ENCODE measurements at places on chromosomes 12 and 14.

- no peak for DNase-seq
Observed at GRCh38 chr14:62667421-62667914, 377.8 kb downstream of the KCNH5 start.

DNA sequence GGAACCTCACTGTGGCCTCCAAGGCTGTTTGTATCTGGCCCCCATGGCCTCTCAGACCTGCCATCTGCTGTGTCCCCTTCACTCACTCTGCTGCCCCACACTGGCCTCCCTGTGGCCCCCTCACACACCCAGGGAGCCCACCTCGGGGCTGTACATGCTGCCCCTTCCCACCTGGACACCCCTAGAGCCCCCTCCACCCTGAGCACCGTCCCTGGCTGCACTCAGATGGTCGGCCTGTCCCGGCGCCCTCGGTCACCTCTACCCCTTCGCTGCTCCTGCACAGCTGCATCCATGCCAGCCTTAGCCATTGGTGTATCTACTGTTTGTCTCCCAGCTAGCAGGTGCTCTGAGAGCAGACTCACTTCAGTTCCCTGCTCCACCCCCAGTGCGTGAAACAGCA is 144.4 kb downstream of the RIMBP2 start:
- no peak for DNase-seq

- DNase-seq: no peak
Observed at GRCh38 chr12:59717436-59717835, 121.6 kb downstream of the SLC16A7 start.

DNA sequence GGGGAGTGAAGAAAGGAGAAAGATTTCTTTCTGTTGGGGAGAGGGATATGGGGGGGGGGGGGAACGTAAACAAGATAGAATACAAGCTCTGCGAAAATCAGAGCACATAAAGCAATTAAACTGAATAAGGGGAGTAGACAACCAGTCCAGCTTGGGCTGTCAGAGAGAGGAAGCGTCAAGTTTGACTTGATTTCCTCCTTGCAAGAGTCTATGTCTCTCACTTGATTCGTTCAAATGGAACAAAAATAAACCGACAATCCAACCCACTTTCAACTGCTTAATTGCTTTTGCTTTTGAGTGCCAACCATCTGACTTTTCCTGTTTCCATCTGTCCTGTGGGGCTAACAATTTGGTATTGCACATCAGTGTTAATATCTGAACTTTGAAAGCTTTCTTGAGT is 942 bp downstream of the SYT1 start:
- no peak for DNase-seq

DNA sequence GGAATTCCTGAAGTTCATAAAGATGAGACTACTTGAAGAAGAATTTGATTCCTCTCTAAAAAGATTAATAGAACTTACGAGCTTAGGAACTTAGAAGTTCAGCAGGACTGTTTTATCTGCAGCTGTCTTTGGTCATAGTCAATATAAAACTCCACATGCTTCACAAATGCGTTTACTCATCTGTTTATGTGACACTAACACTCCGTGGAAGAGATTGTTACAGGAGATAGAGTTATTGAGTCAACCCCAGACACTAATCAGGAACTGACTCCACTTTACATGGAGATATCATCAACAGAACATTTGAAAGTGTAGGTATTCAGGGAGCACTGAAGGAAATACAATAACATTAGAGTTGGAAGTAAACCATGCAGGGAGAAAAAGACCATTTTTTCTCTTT is 92.8 kb downstream of the LRFN5 start:
- DNase-seq: no peak

DNA sequence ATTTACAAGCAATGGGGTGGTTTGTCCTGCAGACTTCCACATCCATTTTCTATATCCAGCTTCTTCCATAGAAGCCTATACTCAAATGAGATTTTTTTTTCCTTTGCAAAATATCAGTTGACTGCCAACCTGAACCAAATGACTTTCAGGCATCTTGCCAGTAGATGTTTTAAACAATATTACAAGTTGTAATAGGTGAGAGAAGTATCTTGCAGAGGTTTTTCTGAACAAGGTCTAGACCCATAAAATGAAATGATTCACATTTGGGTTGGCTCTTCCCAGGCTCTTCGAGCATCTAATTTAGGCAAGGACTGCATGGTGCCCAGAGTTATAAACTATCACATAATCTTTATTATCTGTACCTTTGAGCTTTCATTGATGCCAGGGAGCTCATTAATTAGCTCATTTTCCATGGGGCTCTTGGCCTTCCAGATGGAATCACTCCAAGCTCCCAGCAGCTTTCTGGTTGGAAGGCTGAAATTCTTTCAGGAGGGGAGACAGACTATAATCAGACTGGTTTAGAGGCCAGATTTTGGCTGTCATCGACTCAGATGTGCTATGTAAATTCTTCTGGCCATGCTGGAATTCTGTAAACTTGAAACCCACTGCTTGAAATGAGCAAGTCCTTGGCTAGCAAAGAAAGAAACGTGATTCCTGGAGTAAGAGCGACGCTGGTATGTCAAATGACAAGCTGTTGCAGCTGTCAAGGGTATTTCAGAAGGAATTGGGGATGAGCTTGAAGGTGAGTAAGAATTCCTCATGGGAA is 32.2 kb upstream of the DICER1 start:
- DNase-seq: no peak

GRCh38 chr14:70894868-70895267 is 12.4 kb upstream of the PCNX1 start:
- no peak for DNase-seq

GRCh38 chr14:27127838-27128237 is 530.0 kb upstream of the NOVA1 start:
- DNase-seq: no peak

DNA sequence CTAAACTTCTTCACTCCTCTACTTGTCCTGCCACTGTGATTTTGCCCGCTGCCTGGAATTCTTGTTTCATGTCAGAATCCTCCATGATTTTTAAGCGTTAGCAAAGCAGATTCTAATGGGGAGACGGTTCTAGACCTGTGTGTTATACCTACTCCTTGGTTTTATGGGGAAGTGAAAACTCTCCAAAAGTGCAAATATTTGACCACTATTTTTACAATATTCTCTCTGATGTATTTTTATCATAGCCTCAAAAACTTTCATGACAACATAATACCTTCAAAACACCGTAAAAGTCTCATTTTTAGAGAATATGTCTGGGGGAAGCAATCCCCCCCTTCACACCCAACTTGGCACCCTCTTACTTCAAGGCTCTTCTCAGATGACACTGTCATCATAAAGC is 12.9 kb upstream of the KRAS start:
- no peak for DNase-seq

DNA sequence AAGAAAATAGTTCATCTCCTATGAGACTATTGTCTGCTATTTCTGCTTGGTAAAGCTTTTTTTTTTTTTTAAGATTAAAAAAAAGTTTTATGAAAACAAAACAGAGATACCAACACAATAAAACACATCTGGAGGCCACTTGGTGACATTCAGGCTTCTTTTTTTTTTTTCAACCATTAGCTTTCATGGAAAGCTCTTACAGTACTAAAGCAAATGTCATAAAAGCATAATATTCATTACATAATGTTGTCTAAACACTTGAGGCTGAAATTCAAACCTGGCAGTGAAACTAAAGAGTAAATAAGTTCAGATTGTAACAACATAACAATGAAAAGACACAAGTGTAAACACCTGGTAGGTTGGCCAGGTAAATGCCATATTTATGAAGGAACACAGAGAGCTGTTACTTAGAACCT is 14.7 kb downstream of the PRICKLE1 start:
- no peak for DNase-seq

DNA sequence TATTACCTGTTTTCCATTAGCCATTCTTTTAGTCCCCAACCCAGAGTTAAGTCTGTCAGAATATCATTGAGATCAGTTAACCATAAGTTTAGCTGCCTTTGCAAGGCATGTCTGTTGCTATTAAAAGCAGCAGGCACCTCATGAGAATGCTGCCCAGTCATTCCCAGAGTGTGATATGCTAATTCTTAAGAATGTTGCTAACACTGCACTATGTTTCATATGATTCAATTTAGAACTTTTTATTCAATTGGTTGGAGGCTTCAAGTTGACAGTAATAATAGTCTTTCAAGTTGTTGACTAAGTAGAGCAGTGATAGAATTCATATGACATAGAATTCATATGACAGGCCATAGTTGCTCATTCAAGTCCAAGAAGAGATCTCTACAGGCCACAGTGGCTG is 292.3 kb downstream of the FUT8 start:
- DNase-seq: no peak

- DNase-seq: no peak
Observed at GRCh38 chr14:61193476-61193875, 87.7 kb downstream of the TMEM30B start.
